Kidney glomerular epithelial cell (primary cell): ENCODE measurements at places on chromosomes 3 and 15.

DNA sequence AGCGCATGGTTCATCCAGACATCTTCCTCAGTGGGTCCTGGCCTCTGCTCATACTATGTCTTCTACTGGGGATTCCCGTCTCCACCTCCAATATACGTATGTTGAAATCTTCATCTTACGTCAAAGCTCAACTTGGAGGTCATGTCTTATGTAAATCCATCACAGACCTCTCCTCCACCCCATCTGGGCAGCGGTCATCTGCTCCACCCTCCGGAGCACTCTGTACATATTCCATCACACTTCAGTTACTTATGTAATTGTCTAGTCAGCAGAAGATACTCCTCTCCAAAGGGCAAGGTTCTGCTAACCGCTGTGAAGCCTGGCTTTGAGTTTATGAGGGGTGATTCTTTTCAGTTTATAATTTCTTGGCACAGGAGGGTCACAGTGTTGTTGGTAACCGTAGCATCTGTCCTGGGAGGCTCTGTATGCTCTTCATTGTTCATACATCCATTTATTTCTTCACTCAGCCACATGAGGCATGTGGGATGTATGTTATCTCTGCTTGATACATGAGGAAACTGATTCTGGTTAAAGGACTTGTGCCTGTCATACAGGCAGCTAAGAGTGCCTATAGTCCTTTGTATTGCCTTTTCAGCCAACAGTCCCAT is 22.1 kb downstream of the MAP2K1 start:
- no peak for DNase-seq

DNA sequence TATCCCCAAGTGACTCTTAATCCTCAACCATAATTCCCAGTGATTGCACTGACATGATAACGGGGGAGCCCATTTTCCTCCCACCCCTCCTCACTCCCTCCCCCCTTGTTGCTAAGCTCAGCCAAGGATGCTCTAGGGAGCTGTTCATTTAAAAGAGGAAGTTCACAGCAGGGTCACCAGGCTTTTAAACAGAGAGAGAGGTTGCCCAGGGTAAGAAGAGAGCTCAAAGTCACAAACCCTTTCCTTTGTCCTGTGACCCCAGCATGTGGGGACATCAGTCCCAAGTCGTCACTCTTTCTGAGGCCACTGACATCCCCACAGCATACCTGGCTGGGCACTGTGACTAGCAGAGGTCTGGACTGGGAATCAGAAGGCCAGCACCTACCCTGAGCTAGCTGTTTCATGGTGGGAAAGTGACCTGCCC is 144.1 kb downstream of the RORA start:
- DNase-seq, result no peak

GRCh38 chr15:29345549-29346525 is 76.2 kb upstream of the NSMCE3 start:
- DNase-seq, result no peak

DNA sequence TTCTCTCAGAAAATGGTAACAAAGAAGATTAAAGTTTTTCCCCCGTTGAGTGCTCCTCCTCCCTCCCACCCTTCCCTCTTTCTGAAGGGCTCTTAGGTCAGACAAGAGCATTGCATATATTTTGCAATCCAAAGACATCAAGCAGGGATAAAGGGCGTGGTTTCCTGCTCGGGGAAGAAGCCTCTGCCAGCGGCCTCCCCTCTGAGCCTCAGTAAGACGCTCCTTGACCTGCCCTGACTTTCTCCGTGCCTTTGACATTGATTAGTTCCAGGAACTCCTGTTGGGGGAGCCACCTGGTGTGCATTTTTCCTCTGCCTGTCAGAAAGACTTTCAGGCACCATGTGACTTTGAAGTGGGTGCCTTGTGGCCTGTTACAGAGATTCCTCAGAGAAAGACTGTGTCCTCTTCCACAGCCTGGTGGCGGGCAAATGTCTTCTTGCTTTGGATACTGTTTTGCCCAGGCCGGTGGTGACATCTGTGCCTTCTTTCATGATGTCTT is 87.2 kb upstream of the TBL1XR1 start:
- no peak for DNase-seq

- DNase-seq, result no peak
Observed at GRCh38 chr3:122409446-122409845, 6.4 kb downstream of the WDR5B start.

- DNase-seq, result no peak
Observed at GRCh38 chr3:134753999-134754742, 40.9 kb upstream of the EPHB1 start.

DNA sequence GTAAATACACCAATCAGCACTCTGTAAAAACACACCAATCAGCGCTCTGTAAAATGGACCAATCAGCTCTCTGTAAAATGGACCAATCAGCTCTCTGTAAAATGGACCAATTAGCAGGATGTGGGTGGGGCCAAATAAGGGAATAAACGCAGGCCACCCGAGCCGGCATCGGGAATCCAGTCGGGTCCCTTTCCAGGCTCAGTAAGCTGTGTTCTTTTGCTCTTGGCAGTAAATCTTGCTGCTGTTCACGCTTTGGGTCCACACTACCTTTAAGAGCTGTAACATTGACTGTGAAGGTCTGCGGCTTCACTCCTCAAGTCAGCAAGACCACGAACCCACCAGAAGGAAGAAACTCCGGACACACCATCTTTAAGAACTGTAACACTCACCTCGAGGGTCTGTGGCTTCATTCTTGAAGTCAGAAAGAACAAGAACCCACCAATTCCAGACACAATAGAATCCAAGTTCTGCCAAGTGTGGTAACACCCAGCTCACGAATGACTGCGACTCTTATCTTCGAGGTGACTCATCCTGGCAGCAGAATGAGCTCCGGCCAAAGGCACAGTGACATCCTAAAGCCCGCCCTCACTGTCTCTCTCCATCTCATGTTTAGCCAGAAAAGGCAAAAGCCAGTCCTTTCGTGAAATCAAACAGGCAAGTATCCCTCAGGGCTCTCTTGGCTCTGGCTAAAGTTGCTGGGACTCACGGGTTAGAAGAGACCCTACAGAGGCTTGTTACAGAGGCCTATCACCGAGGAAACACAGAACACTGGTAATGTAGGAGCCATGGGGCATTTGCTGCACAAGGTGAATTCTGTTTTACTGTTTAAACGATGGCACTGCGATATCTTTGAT is 155.2 kb downstream of the FAM43A start:
- no peak for DNase-seq

DNA sequence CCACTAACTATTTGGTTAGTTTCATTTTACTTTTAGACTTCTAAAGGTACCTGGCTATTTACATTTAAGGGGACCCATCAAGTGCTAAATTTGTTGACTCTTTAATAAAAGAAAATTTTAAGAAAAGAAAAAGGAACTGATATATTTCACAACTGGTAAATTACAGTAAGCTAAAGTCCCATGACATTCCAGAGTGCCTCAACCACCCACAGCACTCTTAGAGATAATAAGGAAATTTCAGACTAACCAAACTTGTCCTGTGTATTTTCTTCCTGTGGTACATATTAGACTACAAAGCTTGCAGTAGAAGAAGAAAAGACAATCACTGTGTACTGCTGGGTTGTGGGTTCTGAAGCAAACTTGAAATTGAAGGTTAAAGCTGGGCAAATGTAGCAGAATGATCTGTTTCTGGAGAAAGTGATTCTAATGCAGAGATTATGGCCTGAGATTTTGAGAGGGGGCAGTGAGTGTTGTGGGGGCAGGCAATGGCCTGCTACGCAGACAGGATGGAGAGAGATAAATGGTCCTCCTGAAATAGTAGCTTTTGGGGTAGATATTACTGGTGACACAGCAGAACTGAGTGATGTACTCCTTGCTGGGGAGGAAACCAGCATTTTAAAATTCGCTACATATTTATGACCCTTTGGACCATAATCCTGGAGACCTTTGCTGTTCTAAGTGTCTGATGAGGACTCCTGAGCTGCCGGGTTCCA is 24.5 kb upstream of the MFSD1 start:
- DNase-seq, result no peak

DNA sequence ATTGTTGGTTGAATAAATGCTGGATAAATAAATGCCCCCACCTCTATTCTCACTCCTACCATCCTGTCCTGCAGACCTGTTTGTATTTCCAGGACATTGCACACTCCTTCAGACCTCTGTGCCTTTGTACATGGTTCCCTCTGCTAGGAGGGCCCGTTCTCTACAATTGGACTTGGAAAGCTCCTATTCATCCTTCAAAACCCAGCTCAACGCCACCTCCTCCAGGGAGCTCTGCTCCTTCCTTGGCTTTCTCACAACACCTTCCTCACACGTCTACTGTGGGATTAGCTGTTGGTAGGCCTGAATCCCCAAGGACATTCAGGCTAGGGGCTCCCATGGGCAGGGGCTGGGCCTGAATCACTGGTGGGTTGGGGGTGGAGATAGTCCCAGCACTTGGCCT is 78.7 kb upstream of the SEC13 start:
- DNase-seq, result no peak

DNA sequence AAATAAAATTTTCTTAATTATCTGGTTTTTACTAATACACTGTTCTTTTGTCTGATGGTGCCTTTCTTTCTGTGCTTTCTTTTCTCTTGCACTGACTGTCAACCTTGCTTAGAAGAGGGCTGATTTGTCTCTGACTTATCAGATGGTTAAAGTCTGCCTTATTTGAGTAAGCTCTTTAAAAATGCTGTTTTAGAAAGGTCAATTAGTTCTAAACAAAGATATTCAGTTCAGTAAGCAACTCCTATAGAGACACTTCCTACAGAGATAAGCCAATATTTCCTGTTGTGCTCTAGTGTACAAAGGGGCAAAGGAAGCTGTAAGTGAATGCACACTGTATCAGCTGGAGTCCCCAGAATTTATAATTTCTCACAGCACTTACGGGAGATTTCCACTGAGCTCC is 153.4 kb upstream of the TSPAN3 start:
- peak; percentile 7 for DNase-seq

DNA sequence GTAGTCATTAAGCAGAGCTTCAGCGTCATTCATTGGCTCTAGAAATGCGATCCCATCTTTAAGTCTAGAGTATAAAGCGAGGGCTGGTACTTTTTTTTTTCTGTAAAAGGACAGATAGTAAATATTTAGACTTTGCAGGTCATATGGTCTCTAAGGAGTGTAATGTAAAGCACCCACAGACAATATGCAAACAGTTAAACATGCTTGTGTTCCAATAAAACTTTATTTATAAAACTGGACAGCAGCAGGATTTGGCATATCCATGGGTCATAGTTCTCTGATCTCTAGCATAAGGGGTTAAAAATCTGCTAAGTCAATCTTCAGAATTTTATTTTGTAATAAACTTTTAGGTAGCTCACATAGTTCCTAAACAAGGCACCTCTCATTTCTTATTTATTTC is 226.8 kb upstream of the TBC1D5 start:
- DNase-seq, result no peak

DNA sequence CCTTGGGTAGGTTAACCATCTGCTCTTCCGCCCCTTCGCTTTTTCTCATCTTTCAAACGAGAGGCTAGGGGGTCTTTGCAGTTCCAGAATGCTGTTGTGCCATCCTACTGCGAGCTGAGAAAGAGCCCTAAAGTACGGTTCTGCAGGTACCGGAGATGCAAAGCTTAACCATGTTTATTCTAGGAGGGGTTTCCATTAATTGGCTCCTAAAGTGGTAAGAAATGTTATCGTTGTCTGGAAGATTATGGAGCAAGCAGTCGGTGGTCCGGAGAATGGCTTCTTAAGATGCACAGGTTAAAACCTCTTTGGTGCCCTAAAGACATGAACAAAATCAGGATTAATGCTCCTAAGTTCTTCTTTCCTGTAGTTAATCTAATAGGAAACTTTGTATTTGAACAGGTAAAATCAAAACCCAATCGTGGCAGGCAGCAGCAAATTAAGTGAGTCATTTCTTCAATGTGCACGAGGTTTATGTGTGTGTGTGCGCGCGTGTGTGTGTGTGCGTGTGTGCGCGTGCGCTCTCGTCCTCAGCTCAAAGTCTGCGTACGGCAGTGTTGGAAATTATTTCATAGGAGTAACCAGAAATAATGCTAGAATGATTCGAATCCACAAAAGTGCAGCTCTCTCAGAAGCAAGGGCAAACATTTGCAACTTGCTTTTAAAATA is 772 bp downstream of the FAM81A start:
- no peak for DNase-seq

DNA sequence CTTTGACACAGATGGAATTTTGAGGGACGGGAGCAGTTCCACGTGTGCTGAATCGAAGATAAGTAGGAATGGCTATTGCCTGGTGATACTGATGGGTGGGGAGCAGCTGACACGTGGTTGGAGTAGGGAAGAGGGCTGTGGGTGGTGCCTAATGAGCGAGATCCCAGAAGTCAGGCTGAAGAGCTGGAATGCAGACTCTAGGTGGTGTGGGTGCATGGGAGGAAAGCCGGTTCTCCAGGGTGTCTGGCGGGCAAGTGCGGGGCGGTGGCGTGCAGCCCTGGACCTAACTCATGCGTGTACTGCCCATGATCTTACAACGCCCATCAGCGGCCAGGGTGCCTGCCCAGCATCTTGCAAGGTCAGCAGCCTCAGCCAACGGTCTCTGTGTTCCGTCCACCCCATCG is 63.1 kb downstream of the ARNT2 start:
- no peak for DNase-seq

DNA sequence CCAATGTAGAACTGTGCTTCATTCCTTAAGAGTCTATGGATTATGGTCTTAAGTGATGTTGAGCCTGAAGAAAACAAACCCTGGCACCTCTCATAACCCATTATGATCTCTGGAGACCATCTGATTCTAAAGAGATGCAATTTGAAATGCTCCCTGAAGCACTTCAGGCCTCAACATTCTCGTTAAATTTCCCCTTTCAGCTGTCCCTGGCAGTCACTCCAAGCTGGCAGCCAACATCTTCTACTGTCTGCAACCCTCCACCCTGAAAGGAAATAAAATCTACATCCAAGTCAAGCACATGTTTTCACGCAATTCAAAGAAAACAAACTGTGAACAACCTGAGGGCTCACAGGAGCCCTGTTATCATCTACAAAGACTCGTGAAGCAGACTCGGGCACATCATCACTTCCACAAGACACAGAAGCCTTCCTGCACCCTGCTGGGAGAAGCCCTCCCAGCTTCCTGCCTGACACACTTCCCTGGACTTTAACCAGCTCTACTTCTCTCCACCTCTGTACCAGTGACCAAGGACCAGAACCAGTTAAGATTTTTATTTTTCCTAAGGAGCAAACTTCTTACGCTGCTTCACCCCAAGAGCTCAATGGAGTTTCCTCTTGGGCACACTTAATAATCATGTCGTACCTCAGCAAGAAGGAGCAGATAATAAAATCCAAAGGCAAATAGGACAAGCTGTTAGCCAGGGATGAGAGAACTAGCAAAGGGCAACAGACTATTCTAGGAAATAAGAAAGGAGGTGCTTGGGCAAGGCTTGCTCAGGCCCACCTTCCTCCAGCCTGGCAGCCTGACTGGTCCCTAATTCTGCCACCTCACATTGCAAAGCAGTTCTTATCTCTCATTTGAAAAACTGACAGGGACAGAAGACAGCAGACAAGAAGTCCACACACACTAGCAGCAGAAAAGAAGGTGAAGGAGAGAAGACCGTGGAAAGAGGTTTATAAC is 67.1 kb downstream of the MAGI1 start:
- DNase-seq, result no peak
